ENCODE measurements at places on chromosomes 3 and 15.

GRCh38 chr3:34570916-34571705 is 772.7 kb downstream of the PDCD6IP start:
- no peak for DNase-seq

DNA sequence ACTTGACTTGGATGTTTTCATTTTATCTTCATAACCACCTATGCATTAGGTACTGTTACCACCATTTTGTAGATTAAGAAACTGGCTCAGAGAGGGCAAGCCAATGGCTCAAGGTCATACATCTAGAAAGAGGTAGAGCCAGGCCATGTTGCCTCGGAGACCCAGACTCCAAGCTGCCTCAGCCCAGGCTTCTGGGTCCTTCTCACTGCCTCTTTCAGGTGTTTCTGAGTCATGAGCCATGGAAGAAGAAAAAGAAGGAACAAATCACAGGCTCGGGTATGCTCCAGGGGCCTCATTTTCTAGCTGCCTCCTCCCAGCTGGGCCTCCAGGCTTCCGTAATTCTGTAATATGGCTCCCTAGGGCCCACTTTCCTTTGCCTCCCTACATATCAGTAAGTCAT is 226.5 kb upstream of the TOPAZ1 start:
- DNase-seq, result no peak

GRCh38 chr3:46116996-46117395 is 89.7 kb upstream of the XCR1 start:
- DNase-seq, result no peak

- no peak for DNase-seq
These were observed 80.9 kb downstream of the NECTIN3 start for GRCh38 chr3:111152496-111152895.

- DNase-seq, result no peak
These were observed 15.9 kb upstream of the TMEM42 start for GRCh38 chr3:44845528-44846520.

DNA sequence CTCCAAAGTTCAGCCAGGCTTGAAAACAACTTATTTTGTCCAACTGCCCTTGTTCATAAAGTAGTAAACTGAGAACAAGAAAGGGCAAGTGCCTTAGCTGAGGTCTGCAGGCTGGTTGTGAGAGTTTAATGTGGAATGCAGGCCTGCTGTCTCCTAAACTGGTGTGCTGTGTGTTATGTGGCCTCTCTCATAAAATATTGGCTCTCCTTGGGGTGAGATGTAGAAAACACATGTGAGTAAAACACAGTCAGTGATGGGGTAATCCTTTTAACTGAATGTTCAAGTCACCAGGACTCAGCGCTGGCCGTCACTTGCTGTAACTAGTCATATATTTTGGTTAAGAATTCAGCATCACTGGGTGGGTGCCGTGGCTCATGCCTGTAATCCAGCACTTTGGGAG is 7.1 kb upstream of the ST6GAL1 start:
- DNase-seq, result no peak

GRCh38 chr15:47788685-47789084 is 71.4 kb downstream of the SEMA6D start:
- no peak for DNase-seq

DNA sequence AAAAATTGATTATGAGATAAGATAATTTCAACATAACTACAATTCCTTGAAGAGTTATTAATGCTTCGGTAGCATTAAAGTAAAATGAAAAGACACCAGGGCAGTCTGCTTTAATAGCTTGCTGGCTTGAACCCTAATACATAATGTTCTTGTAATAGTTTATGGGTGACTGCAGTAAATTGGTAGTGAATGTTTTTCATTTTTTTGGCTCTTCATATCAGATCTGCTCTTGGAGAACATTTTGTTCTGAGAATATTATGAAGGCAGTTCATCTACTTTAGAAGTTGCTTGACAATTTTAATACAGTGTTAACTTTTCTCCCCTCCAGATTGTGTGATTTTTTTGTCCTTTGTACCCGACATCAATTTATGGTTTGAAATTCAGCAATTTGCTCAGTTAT is 128.4 kb downstream of the ZBTB20 start:
- DNase-seq, result no peak

DNA sequence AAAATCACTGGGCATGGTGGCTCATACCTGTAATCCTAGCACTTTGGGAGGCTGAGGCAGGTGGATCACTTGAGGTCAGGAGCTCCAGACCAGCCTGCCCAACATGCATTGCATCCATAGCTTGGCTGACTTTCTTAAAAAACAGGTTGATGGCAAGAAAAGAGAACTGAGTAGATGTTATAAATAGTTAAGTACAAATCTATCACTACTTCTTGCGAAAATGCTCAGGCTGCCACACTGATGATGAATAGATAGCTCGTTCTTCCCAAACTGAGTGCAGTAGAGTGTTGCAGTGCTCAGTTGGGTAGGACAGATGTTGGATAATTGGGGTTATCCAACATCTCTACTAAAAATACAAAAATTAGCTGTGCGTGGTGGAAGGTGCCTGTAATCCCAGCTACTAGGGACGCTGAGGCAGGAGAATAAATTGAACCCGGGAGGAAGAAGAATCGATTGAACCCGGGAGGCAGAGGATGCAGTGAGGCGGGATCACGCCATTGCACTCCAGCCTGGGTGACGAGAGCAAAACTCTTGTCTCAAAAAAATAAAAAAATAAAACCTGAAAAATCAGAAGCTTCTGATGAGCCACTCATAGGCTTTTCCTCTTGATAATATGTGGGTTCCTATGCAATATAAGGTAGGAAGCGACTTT is 1.2 kb downstream of the BTLA start:
- DNase-seq, result no peak

DNA sequence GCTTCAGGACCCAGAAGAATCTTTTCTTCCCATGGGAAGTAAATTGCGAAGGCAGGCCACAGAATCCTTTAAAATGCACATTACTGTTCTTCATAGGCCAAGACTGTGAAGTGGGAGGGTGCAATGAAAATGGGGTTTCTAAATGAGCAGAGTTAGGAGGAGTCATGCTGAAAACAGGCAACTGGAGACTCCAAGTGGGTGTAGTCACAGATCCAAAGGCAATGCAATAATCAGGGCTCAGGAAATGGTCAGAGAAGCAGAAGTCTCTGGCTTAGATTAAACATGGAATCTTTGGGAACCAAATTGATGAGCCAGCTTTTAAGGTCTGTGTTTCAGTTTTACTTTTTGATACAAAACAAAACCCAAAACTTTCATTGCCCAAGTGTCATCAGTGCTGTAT is 37.6 kb downstream of the HHLA2 start:
- no peak for DNase-seq

DNA sequence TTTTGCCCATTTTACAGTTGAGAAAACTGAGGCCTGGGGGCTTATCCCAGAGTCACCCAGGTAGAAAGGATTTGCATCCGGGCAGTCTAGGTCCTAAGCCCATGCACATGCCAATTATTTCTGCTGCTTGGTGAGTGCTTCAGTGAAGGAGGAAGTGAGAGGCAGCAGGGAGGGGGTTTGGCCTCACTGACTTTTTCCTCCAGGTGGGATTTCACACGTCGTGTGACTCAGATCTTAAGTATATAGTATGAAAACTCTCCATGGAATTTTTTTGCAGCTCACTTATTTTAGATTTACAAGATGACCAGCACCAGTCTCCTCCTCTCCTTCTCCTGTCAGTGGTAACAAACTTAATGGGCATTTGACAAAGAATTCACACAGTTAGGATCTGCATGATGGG is 4.6 kb downstream of the ITGA11 start:
- no peak for DNase-seq
